ENCODE measurements at places on chromosomes 12 and 14. TPM values are rescaled to one million over a fixed set of nuclear protein-coding genes. Genes with fewer than 3 reads are reported as not detected.

The PSMA3 gene
- total RNA-seq = 60.0 TPM

The SDR9C7 gene
- total RNA-seq = 0.38 TPM

The ACOT4 gene
- 0.44 TPM for total RNA-seq

The SMCO2 gene
- 1.9 TPM for total RNA-seq

The RNF212B gene
- not detected for total RNA-seq

The DTX1 gene
- 19.1 TPM for total RNA-seq

The IL31 gene
- not detected for total RNA-seq

The LRTM2 gene
- 3.8 TPM for total RNA-seq

The PIWIL1 gene
- total RNA-seq = 1.5 TPM

The CLEC2A gene
- total RNA-seq = 1.1 TPM

The EGLN3 gene
- total RNA-seq = 31.7 TPM

The METTL25 gene
- total RNA-seq = 48.7 TPM

The SOCS4 gene
- total RNA-seq = 24.4 TPM

The DHRS2 gene
- total RNA-seq = 0.77 TPM

The CCDC177 gene
- total RNA-seq = 3.7 TPM

The CMTM5 gene
- 5.9 TPM for total RNA-seq

The NANOG gene
- not detected for total RNA-seq

The LRP1-AS gene
- total RNA-seq = 3.4 TPM

The INHBE gene
- not detected for total RNA-seq

The LMBR1L gene
- 77.6 TPM for total RNA-seq

The WNT1 gene
- total RNA-seq = not detected

The MYF5 gene
- 4.5 TPM for total RNA-seq

The PSMB11 gene
- not detected for total RNA-seq

The KLRC2 gene
- not detected for total RNA-seq

The SPTB gene
- total RNA-seq = 25.2 TPM

The ACOT6 gene
- total RNA-seq = not detected

The MMP14 gene
- 148 TPM for total RNA-seq

The LRRC43 gene
- total RNA-seq = 1.6 TPM

The MAPKAPK5 gene
- 59.8 TPM for total RNA-seq

The ALDH1L2 gene
- total RNA-seq = 23.9 TPM
